Activated CD8-positive, alpha-beta T cell treated with anti-CD3 and anti-CD28 coated beads, Interleukin-2, amount 10 ng/mL, durations not matched to agents 7 days and 5 days (primary cell): ENCODE measurements at places on chromosomes 12 and 14. TPM values are rescaled to one million over a fixed set of nuclear protein-coding genes. Genes with fewer than 3 reads are reported as not detected.

Gene PMEL
- 0.55 TPM for total RNA-seq

Gene CLEC1B
- total RNA-seq: not detected

Gene SDS
- total RNA-seq: not detected

Gene C12orf50
- 0.11 TPM for total RNA-seq

Gene DPF3
- 10.3 TPM for total RNA-seq

Gene FERMT2
- total RNA-seq: not detected
